ENCODE measurements at places on chromosomes 1 and 21.

- DNase-seq: no peak
Measured at GRCh38 chr1:97770376-97770775, 150.5 kb downstream of the DPYD start.

- DNase-seq: no peak
Measured at GRCh38 chr21:39555911-39556590, 56.7 kb upstream of the B3GALT5 start.

GRCh38 chr1:96357141-96357765 lies 364.3 kb upstream of the PTBP2 start:
- no peak for DNase-seq

DNA sequence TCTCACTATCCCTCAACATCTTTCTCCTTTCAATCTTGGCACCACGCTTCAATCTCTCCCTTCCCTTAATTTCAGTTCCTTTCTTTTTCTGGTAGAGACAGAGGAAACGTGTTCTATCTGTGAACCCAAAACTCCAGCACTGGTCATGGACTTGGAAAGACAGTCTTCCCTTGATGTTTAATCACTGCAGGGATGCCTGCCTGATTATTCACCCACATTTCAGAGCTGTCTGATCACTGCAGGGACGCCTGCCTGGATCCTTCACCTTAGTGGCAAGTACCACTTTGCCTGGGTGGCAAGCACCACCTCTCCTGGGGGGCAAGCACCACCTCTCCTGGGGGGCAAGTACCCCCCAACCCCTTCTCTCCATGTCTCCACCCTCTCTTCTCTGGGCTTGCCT lies 27.8 kb downstream of the SELL start:
- DNase-seq: no peak

DNA sequence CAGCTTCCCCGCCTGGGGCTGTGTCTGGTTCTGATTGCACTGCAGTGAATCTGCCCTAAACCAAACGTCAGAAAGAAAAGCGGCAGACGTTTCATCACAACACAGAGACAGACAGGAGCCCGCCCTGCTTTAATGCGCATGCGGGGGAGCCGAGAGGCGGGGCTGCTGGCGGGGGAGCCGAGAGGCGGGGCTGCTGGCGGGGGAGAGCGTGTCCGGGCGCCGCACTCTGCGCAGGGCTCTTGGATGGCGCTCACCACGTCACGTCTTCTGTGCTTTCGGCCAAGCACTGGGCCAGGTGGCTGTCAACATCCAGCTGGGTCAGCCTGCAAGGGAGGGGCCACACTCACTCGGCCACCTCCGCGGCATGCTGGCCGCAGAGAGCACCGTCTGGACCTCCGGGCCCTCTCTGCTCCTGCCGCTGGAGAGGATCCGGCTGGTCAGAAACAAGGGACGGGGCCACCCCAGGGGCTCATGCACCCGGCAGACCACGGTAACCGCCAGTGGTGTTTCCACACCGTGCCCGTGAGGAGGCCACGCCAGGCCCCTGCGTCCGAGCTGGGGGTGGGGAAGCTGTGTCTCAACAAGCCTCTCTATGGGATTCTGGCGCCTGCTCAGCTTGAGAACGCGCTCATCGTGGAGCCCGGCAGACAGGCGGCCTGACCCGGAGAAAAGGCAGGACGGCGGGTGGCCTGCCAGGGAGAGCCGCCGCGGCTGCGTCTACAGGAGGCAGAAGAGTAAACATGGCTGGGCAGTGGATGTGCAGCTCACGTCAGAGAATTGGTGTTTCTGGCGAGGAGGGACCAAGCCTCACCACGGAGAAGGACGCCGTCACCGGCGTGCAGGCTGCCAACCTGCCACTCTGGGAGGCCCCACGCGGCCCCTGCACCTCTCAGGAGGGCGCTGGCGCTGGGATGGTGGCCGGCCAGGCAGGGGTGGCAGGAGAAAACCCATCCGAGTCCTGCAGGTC lies 4.8 kb downstream of the FAAP20 start:
- peak; percentile 89 for DNase-seq

DNA sequence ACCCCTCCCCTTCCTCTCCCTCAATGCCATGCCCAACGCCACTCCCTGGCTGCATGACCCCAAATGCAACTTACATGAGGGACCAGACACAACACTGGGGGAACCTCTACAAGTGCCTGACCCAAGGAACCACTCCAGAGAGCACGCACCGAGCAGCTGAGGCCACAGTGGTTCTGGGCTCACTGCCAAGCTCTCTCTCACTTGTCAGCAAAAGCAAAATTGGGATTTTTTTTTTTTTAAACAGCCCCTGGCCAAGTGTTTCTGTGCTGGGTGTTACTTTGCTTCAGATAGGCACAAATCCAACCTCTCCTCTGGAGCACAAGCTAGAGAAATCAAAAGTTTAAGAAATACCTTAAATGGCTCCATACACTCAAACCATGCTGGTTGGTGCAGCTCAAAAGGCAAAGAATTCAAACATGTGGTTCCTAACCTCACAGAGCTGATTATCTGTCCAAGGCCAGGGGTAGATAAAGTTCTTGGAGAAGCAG lies 363.0 kb downstream of the SETD4 start:
- DNase-seq: no peak

DNA sequence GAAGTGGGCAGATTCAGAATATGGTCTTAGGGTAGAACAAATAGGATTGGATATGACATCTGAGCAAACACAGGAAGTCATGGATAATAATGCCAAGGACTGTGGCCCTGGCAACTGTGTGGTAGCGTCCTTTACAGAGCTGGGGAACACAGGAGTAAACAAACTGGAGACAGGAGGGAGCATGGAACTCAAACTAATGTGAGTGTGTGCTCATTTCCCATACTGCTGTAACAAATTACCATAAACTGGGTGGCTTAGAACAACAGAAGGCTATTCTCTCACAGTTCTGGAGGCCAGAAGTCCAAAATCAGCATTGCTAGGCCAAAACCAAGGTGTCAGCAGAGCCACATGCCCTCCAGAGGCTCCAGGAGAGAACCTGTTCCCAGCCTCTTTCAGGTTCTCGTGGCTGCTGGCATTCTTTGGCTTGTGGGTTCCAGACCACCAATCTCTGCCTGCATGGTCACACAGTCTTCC lies 106.4 kb downstream of the TGFBR3 start:
- no peak for DNase-seq

- no peak for DNase-seq
Measured at GRCh38 chr21:36882776-36883175, 83.7 kb downstream of the HLCS start.

- DNase-seq: no peak
Measured at GRCh38 chr1:7248549-7249199, 463.4 kb downstream of the CAMTA1 start.

DNA sequence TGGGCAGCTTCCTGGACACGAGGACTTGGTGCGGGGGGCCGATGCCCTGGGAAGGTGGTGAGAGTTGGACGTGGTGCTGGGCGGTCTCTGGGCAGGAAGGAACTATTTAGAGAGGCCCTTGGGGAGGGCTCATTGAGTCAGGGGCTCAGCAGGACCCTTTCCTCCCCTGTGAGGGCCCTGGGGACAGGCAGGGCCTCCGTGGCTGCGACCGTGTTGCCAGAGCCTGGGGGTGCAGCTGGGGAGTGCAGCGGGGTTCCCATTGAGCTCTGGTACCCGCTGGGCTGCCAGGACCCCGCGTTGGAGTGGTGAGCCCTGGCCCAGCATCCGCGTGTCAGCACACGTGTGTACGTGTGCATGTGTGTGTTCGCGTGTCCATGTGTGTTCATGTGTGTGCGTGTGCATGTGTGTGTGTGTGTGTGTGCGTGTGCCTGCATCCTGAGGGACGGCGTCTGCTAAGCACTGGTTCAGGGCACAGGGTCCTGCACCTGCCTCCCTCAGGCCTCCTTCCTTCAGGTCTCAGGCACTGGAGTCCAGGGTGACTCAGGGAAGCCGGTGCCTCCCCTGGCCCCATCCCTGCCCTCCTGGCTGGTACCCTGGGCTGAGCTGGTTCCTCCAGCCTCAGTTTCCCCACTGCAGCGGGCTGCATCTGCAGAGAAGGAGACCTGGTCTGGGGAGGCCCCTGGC lies 10.7 kb downstream of the RNF223 start:
- DNase-seq: no peak

DNA sequence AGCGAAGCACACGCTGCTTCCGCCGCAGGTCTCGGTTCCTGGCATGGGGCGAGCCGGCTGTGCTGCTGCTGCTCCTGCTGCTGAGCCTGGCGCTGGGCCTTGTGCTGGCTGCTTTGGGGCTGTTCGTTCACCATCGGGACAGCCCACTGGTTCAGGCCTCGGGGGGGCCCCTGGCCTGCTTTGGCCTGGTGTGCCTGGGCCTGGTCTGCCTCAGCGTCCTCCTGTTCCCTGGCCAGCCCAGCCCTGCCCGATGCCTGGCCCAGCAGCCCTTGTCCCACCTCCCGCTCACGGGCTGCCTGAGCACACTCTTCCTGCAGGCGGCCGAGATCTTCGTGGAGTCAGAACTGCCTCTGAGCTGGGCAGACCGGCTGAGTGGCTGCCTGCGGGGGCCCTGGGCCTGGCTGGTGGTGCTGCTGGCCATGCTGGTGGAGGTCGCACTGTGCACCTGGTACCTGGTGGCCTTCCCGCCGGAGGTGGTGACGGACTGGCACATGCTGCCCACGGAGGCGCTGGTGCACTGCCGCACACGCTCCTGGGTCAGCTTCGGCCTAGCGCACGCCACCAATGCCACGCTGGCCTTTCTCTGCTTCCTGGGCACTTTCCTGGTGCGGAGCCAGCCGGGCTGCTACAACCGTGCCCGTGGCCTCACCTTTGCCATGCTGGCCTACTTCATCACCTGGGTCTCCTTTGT lies 2.6 kb downstream of the TAS1R3 start:
- no peak for DNase-seq

- no peak for DNase-seq
Measured at GRCh38 chr1:42191319-42191718, 26.8 kb upstream of the GUCA2A start.

DNA sequence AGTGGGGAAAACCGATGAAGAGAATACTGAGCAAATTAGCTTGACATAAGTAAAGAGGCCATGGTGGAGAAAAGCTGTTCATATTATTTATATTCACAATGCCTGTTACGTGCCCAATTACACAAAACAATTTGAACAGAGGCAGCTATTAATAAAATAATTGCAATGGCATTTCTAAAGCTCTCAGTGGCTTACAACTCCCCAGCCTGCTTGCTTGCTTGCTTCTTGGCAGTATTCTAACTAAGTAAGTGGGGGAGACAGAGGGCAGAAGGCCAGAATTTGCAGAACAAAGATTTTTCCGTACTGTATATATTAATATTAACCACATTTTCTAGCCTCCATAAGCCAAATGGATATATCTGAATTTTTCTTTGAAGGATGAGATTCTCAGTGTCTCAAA lies 12.9 kb downstream of the PTPN14 start:
- DNase-seq: no peak

All from activated CD4-positive, alpha-beta T cell treated with anti-CD3 and anti-CD28 coated beads, Interleukin-2, amount 50 U/mL, for 48 hours (primary cell).